ENCODE measurements at places on chromosomes 3 and 15.

DNA sequence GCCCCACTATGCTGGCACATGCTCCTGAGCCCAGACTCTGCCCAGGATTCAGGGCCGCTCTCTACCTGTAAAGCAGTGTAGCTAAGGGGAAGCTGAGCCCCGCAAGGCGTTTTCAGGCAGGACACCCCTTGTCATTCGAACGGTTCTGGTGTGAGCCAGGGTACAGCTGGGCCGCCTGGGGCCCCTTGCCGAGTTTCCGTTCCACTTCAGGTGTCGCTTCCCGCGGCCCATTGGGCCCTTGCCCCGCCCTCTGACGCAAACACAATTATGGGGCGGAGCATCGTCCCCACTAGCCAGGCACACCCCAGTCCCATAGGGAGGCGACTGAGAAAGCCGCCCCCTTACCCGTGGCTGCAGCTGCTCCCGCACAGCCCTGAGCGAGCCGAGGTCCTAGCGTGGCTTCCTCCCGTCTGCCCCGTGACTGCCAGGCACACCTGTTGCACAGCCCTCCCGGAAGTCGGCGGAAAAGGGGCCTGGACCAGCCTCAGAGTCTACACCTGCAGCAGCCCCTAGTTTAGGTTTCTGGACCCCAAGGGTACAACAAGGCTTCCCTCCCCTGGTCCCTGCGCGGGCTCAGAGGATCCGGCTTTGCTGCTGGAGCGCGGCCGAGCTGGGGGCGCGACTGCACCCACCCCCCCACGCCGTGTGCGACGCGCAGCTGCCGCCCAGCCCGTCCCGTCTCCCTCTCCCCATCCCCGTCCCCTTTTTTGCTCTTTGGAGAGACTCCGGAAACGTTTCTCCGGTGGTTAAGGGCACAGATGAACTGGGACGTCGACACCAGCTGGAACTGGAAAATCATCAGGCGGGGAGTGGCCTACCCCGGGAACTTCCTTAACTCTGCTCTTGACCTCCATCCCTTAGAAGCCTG lies at the start of gene PLSCR2:
TSS of gene PLSCR2 (minus strand) at position 412 of the 868 bp plus-strand sequence. CDS start 9,657 bp downstream, outside the sequence.
- peak; percentile 22 for DNase-seq

DNA sequence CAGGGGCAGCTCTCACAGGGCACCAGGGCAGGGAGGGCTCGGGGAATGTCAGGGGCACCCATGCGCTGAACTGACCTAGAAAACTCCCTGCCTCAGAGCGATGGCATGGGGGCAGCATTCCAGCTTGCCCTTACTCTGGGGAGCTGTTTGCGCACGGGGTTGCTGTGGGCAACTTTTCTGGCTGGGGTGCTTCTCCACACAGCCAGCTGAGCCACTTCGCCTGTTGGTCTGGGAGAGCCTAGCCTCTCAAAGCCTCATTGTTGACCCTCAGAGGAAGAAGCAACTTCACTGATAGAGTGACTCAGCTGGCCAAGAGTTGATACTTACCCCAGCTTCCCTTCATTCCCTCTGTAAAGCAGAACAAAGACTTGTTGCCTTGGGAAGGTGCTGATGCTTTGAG lies 42.6 kb upstream of the MRPS22 start:
- no peak for DNase-seq

DNA sequence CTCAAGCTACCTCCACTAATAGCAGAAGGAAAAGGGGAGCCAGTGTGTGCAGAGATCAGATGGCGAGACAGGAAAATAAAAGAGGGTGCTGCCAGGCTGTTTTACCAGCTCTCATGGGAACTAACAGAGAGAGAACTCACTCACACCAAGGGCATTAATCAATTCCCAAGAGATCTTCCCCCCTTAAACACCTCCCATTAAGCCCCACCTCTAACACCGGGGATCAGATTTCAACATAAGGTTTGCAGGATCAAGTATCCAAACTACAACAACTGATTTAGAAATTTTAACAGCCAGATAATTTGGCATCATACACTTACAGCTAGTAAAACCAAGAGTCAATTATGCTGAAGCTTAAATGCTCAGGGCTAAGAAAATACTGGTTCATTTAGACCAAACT lies 18.9 kb downstream of the CD200 start:
- no peak for DNase-seq

GRCh38 chr3:107925851-107926250 lies 165.0 kb downstream of the CD47 start:
- no peak for DNase-seq

DNA sequence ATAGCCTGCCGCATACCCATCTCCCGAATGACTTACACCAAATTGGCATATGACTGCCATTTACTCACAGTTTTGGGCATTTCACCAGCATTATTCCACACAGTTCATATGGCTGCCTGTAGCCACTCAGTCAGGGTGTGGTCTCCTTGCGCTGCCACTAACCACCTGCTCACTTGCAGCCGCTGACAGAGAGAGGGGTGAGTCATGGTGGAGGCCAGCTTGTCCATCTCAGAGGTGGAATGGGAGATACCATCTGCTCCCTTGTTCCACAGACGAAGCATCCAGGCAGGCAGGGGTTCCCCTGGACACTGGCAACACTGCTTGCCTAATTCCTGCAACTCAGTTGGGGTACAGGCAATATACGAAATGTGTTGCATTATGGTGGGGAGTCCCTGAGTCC lies 15.6 kb downstream of the CCRL2 start:
- no peak for DNase-seq

DNA sequence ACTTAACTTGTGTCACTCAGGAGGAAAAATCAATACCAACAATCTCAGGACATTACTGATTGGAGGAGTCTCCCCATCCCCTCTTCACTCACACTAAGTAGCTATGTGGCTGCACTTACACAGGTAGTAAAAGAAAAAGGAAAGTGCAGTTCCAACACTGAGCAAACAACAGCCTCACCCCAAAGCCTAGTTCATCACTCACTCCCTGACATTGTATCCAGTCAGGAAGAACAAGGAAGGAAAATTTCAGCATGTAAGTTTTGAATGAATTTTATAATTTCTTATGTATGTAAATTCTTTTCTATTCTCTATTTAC lies 273.4 kb downstream of the IGSF11 start:
- DNase-seq, result no peak

- no peak for DNase-seq
These were observed 27.2 kb downstream of the TNFAIP8L3 start for GRCh38 chr15:51067510-51067909.

GRCh38 chr15:58530056-58530590 lies 98.3 kb downstream of the LIPC start:
- DNase-seq, result no peak

- no peak for DNase-seq
These were observed 50.9 kb downstream of the C3orf20 start for GRCh38 chr3:14725564-14726440.

DNA sequence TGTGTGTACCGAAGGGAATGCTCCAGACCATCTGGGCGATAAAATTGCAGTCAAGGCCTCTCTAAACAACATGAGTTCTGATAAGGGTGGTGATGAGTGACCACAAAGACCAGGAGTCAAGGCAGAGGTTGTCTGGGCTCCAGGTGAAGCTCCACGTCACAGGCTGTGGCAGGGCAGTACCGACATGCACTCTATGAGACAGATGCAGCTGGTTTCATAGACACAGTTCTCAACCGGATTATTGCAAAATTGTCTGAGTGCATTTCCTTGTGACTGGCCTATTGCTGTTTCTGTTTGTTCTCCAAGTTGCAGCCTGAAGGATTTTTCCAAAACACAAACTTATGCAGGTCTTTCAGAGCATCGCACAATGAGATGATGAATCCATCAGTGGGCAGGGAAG lies 157.5 kb upstream of the HES1 start:
- DNase-seq, result no peak

DNA sequence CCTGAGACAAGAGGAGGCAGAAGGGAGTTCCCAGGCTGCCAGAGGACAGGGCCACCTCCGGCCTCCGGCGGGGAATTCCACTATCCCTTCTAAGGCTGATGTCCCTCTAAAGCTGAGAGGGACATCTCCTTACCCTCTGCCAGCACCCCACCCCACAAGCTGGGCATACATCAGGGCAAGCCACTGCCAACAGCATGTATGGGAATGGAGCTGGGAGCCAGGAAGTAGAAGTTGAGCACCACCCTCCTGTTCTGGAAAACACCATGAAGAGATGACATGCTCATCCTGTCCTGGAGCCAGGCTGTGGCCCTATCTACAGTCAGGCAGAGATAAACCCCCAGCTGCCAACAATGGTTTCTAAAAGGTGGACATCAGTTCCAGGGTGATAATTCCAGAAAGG lies 7.1 kb downstream of the PLCD1 start:
- DNase-seq, result no peak

DNA sequence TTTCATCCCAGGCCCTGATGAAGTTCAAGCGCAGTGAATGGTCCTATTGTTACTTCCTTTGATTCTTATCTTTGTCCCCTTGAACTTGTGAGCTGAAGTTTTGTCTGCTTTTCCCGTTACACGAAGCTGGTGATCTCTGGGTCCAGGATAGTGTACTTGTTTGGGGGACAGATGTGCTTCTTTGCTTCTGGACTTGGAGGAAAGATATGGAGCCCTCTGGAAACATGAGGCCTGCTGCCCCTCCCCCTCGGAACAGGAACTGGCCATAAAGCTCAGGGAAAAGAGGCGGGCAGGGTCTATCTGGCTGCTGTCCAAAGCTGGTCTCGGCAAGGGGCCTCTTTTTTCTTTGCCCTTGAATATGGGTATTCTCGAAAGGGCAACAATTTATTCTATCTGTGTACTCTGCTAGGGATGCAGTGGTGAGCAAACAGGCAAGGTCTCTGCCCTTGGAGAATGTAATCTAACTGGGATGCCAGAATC lies 47.6 kb downstream of the IDH2 start:
- DNase-seq, result no peak

DNA sequence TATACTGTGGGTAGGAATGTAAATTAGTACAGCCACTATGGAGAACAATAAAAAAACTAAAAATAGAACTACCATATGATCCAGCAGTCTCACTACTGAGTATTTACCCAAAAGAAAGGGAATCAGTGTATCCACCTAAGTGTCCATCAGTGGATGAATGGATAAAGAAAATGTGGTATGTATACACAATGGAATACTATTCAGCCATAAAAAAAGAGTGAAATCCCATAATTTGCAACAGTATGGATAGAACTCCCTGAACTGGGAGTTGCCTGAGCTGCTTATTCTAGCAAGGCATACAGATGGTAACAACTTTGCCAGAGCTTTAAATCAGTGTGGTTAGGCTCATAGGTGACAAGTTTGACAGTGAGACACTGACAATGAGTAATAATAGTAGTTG lies 16.1 kb upstream of the APH1B start:
- DNase-seq, result no peak

DNA sequence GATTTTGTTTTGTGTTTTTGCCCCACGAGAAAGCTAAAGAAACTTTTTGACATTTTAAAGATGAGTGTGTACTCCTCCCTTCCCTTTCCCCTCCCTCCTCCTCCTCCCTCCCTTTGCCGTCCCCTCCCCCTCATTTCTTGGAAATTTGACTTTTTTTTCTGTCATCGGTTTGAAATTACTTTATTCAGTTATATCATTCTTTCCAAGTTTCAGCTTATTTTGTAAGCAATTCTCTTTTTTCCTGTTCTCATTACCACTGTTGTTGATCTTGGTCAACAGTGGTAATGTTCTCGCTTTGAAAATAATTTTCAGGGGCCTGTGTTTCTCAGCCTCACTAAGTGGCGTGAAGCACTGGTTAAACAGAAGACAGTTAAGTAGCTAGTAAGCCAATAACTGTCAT lies 178.4 kb downstream of the AKAP13 start:
- DNase-seq, result no peak

DNA sequence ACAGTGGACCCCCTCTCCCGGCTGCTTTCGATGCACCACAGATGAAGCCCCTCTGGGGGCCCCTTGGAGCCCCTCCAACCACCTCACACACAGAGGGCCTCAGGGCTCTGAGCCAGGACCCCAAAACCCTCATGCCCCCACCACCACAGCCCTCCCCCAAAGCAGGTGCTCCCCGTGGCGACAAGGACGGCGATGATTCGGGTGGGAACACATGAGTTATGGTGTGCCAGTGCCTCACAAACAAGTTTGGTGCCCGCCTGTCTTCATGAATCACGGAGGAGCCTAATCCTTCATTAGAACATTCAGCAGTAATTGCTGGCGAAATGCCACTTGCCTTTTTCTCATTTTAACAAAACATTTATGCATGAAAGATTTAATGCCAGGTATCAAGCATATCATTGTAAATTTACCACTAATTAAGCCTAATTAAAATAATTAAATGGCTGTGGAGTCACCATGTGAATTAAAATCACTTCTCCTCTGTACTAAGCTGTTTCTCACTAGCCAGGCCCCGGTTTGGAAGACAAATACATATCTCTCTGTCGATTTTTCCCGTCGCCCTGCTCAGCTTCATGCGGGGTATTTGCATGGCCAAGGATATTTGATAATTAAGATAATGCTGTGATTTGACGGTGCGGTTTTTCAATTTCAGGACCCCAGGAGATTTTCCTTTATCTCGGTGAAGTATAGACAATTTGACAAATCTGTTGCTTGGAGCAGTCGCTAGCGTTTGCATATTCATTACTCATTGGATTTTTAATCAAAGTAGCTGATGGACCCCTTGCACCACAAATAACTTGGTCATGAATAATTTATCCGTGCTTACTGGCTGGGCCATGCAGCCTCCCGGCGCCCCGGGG lies 157.0 kb downstream of the TLE3 start:
- no peak for DNase-seq

DNA sequence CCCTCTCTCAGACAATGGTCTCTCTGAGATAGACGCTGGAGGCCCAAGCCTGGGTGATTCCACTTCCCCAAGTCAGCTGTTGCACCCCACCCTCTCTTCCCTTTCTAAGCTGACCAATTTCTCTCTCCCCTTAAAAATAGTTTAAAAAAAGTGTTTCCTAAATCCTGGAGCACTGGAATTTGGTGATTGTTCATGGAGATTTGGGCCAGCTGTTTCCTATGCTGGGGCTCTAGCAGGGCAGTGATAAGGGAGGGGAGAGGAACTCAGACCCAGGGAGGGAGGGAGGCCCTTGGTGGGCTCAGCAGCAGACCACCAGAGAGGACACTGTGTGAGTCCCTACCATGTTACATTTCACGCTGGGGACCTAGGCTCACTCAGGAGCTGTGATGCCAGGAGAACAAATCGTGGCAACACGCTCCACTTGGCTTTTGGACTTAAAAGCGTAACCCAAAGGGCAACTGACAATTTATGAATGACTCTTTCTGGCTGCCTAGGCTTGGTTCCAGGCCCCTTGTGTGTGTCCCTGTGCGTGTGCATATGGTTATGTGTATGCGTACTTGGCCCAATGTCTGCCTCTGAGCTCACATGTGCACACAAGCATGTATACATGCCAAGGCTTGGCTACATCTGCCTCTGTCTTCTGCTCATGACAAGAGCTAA lies 59.8 kb upstream of the INSYN1 start:
- no peak for DNase-seq

GRCh38 chr3:181316482-181316881 lies 326.9 kb upstream of the DNAJC19 start:
- peak; percentile 25 for DNase-seq

Data from endothelial cell (in vitro differentiated cells).